ENCODE measurements at places on chromosomes 13 and 19.

DNA sequence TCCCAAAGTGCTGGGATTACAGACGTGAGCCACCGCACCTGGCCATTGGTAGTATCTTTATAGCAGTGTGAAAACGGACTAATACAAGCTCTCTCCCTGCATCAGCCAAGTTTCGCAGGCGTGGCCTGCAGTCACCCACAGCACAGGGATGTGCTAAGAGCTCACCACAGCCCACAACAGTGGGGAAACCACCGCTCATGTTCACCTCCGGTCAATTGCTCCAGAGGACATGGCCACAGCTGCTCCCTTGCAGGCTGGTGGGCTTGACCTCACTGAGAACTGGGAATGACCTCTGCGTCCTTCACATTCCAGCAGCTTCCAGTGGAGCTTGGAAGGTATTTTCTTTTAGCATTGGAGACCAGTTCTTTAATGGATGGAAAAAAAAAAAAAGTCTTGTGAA, 156.4 kb downstream of the KCTD15 start:
- DNase-seq, result no peak

DNA sequence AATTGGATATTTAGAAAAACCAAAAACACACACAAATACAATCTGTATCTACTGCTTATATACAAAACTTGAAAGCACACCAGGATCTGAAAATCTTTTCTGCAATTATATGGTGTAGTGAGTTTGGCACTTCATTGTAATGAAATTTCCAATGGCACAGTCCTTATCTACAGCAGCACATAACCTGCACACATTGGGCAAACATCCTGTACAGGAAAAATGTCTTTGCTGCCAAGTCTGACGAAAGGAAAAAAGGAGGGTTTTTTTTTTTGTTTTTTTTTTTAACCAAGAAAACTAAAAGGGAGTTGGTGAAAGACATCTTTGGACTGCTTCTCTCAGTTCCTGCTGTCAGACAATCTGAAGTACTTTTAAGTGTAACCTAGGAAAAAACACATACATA, 107.8 kb downstream of the FOXO1 start:
- no peak for DNase-seq

GRCh38 chr13:76741624-76742023, 144.6 kb downstream of the KCTD12 start:
- no peak for DNase-seq

- no peak for DNase-seq
Observed at GRCh38 chr19:31256593-31256960, 92.7 kb downstream of the TSHZ3 start.

- DNase-seq, result no peak
Observed at GRCh38 chr13:45132369-45133064, 12.2 kb downstream of the GTF2F2 start.

- no peak for DNase-seq
Observed at GRCh38 chr13:87676254-87677042, 5.3 kb downstream of the SLITRK5 start.

- DNase-seq, result peak; percentile 3
Observed at GRCh38 chr19:55005684-55006488, 32.2 kb downstream of the GP6 start.

GRCh38 chr13:90866006-90866405, 481.5 kb upstream of the MIR17HG start:
- no peak for DNase-seq

GRCh38 chr13:50912851-50913250, 3.3 kb downstream of the RNASEH2B start:
- DNase-seq, result no peak

- DNase-seq, result no peak
Observed at GRCh38 chr19:23587546-23587945, 99.5 kb downstream of the ZNF675 start.

GRCh38 chr19:17421942-17422341, 2.1 kb downstream of the MVB12A start:
- DNase-seq, result no peak

DNA sequence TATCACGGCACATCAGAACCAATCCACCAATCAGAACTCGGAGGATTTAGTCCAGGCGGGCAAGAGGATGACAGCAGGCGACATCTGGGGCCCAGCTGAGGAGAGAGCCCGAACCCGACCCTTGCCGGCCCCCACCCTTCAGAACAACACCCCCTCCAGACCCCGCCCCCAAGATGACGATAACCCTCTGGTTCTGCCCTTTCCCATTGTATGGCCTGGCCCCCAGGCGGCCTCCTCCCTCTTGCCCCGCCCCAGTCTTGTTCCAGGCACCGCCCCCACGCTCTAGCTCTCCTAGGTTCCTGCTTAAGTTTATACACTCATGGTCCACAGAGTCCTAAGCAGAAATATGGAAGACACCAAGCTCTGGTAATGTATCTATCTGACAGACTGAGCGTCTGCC, 2.8 kb upstream of the ZNF83 start:
- DNase-seq, result no peak

GRCh38 chr19:6172074-6172863, 36.8 kb downstream of the ACSBG2 start:
- DNase-seq, result no peak

- DNase-seq, result no peak
Observed at GRCh38 chr19:50551715-50552187, 16.5 kb downstream of the LRRC4B start.

GRCh38 chr13:95573221-95573620, 20.7 kb downstream of the CLDN10 start:
- no peak for DNase-seq

DNA sequence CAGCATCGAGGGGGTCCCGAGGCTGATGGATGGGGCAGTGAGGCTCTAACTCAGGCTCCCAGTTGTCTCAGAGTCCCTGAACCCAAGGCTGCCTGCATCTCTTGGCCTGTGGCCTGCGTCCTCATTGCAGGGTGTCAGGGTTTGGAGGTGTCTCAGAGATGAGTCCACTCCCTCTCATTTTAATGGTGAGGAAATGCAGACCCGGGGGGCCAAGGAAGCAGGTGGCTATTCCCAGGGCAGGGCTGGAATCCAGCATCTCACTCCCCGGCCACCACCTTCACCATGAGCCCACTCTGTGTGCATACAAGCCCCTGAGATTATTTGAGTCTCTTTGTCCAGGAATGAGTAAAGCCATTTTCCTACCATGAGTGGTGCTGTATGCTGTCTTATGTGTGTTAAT, 21.4 kb downstream of the TEX29 start:
- no peak for DNase-seq

DNA sequence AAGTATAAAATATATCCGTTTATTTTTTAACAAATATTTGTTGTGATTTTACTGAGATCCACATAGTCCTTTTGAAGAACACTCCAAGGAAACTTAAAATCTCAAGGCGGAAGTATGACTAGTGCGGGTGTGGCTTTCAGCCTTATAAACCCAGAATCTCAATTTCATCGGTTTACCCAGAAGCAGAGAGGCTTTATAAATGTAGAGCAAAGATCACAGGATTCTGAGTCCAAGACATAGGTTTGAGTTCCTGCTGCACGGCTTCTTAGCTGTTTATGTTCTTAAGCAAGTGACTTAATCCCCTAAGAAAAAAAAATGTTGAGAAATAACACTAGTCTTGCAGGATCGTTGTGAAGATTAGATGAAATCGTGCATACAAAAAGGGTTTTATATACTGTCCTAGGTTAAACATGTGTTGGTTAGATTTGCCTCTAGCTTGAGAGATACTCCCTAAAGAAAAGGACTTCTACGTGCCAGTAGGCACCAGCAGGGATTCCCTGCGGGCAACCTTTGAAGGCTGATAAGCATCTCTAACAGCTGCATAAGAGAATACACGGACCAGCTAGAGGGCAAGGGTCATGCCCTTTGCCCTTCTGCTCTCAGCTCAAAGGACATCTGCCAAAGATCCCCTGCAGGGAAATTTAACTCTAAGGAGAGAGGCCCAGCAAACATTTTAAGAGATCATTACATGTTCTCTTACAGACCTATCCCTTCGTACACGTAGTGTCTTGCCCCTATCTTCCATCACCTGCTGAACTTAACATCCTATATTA, 130.4 kb upstream of the MIR17HG start:
- DNase-seq, result no peak

DNA sequence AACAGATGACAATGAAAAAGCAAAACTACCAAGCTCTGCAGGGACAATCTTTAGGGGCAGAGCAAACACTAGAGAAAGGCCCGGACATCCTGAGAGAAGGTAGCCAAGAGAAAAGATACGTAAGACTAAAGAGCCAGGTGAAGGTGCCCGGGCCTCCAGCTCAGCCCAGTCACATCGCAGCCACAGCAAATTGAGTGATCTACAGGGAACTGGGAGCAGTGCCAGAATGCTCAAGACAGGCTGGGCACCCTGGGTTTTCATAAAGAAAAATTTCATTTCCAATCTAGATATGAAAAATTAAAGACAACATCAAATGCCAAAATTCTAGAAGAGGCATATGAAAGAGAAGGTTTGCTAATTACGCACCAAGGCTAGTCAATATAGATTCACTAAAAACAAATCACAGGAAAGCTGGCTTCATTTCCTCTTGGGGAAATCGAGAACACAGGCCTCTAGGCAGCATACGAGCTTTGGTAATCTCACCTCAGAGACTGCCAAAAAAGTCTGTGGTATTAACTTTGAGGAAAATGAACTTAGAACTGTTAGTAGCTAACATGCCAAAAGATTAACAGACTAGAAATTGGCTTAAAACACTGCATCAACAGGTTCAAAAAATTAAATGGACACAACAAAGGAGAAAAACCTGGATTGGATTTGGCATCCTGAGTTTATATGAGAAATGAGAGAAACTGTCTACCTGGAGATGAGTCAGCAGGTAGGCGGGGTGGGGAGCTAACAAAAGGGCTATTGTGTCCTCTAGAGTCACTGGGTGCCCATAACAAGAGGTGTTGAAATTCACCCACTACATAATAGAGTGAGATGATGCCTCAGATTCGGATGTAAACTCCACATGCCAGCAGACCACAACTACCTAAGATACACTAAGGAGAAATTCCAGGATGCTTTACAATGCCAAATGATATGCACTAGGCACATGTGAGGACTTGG, 6.6 kb downstream of the ANKRD10 start:
- DNase-seq, result no peak

Measured in stimulated activated CD4-positive, alpha-beta T cell treated with anti-CD3 and anti-CD28 coated beads, TNF-alpha, amount 100 ng/mL, for 48 hours (primary cell).